ENCODE measurements at places on chromosomes 1 and 21. TPM values are rescaled to one million over a fixed set of nuclear protein-coding genes. Genes with fewer than 3 reads are reported as not detected.

- H3K27me3 ChIP-seq, result no peaks in the 10 kb centered on the region
- no peak for DNase-seq
- no peak overlapping the region for H3K27ac ChIP-seq
- peaks cover 13% of the 10 kb centered on the region for H3K4me1 ChIP-seq
- H3K4me3 ChIP-seq, result no peak overlapping the region
These were observed 8.1 kb downstream of the RHOU start for GRCh38 chr1:228743405-228743804.

The NTMT2 gene
- not detected for total RNA-seq

The KCNA3 gene
- 25.1 TPM for total RNA-seq

DNA sequence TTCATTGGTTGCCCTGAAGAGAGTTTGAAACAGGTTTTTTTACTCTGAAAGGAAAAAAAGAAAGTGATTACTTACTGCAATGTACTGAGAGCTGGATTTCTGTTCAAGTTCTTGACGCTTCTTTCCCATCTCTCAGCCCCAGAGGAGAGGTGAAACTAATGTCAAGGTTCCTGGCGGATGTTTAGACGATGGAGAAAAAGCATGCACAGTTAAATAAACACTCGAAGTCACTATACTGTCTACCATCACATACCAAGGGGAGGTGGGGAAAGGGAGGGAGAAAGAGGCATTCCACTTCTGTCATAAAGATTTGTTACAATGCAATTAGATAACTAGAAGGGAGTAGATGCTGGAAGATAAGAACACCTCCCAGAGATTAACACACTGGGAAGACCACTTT, 177.0 kb upstream of the TNR start:
- H3K4me3 ChIP-seq, result no peak overlapping the region
- no peak for DNase-seq
- H3K27me3 ChIP-seq, result no peaks in the 10 kb centered on the region
- H3K27ac ChIP-seq, result no peak overlapping the region
- no peaks in the 10 kb centered on the region for H3K4me1 ChIP-seq

- DNase-seq, result no peak
- H3K27ac ChIP-seq, result no peak overlapping the region
- H3K27me3 ChIP-seq, result no peaks in the 10 kb centered on the region
- no peak overlapping the region for H3K4me3 ChIP-seq
These were observed 81.8 kb downstream of the LAMC2 start for GRCh38 chr1:183267646-183268431.

The HUNK gene
- total RNA-seq, result 1.3 TPM

The NBPF6 gene
- total RNA-seq, result not detected

The CYP4A11 gene
- 0.14 TPM for total RNA-seq

DNA sequence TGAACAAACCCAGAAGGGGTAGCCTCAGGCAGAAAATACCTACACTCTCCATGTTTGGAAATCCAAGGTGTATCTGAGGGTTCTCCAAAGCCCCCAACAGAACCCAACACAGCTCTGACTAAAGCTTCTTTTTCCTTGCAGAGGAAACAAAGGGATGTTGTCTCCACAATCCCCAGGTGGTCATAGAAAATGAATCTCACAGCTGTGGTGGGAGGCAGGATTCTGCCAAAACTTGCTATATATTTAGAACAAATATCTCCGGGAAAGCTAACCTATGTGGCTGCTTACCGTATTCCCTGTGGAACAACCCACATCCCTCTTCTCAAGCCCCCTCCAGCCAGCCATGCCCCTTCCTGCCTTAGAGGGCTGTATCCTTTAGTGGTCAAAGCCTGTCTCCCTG, 406.1 kb downstream of the PRDM2 start:
- no peak for DNase-seq
- H3K27me3 ChIP-seq, result no peaks in the 10 kb centered on the region
- H3K4me3 ChIP-seq, result no peak overlapping the region
- H3K27ac ChIP-seq, result no peak overlapping the region

DNA sequence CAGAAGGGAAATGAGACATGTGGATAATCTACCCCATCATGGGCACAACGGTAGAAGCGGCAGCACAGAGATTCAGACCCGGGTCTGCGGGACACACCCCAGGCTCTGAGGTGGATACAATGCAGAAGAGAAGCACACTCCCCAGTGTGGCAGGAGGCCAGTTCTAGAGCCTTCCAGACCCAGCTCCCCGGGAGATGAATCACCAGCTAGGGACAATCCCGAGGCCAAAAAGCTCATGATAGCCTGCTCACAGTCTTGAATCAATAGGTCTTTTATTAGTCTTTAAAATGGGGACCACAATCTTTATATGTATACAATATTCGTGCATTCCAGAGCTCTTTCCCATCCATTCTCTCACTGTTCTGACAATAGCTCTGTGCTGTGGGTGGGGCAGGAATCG, 57.3 kb upstream of the DIRAS3 start:
- H3K36me3 ChIP-seq, result no peaks in the 10 kb centered on the region
- no peak for DNase-seq
- no peak overlapping the region for H3K27ac ChIP-seq
- peaks cover 7% of the 10 kb centered on the region for H3K4me1 ChIP-seq
- H3K27me3 ChIP-seq, result no peaks in the 10 kb centered on the region

The OLFML2B gene
- total RNA-seq, result 51.3 TPM

- peaks cover 3% of the 10 kb centered on the region for H3K4me1 ChIP-seq
- H3K36me3 ChIP-seq, result no peaks in the 10 kb centered on the region
- peak overlapping the region; percentile 69 for H3K27ac ChIP-seq
- no peaks in the 10 kb centered on the region for H3K27me3 ChIP-seq
These were observed 229.6 kb upstream of the JUN start for GRCh38 chr1:59013276-59013927.

The AQP10 gene
- total RNA-seq, result 0.40 TPM

GRCh38 chr1:232292239-232292638, 337.7 kb downstream of the SIPA1L2 start:
- H3K27ac ChIP-seq, result no peak overlapping the region
- H3K4me1 ChIP-seq, result peaks cover 10% of the 10 kb centered on the region
- H3K27me3 ChIP-seq, result no peaks in the 10 kb centered on the region
- no peaks in the 10 kb centered on the region for H3K36me3 ChIP-seq
- DNase-seq, result no peak

DNA sequence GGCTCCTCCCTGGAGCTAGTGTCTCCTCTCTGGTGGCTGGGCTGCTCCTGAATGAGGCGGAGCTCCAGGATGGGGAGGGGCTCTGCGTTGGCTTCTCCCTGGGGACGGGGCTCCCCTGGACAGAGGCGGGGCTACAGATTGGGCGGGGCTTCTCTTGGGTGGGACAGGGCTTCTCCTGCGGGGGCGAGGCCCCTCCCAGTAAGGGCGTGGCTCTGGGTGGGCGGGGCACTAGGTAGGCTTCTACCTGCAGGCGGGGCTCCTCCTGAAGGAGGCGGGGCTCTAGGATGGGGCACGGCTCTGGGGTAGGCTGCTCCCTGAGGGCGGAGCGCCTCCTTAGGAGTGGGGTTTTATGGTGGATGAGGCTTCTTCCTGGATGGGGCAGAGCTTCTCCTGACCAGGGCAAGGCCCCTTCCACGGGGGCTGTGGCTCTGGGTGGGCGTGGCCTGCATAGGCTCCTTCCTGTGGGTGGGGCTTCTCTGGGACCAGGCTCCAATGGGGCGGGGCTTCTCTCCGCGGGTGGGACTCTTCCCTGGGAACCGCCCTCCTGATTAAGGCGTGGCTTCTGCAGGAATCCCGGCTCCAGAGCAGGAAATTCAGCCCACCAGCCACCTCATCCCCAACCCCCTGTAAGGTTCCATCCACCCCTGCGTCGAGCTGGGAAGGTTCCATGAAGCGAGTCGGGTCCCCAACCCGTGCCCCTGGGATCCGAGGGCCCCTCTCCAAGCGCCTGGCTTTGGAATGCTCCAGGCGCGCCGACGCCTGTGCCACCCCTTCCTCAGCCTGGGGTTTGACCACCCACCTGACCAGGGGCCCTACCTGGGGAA, 22.7 kb upstream of the ARF1 start:
- H3K27ac ChIP-seq, result peak overlapping the region; percentile 32
- peaks cover 8% of the 10 kb centered on the region for H3K27me3 ChIP-seq
- DNase-seq, result peak; percentile 98
- peak overlapping the region; percentile 53 for H3K4me3 ChIP-seq
- H3K4me1 ChIP-seq, result peaks cover 23% of the 10 kb centered on the region

GRCh38 chr1:70458131-70458530, 47.1 kb downstream of the CTH start:
- no peak overlapping the region for H3K27ac ChIP-seq
- H3K27me3 ChIP-seq, result no peaks in the 10 kb centered on the region
- H3K4me3 ChIP-seq, result no peak overlapping the region
- no peaks in the 10 kb centered on the region for H3K36me3 ChIP-seq
- DNase-seq, result no peak
- H3K4me1 ChIP-seq, result no peaks in the 10 kb centered on the region

DNA sequence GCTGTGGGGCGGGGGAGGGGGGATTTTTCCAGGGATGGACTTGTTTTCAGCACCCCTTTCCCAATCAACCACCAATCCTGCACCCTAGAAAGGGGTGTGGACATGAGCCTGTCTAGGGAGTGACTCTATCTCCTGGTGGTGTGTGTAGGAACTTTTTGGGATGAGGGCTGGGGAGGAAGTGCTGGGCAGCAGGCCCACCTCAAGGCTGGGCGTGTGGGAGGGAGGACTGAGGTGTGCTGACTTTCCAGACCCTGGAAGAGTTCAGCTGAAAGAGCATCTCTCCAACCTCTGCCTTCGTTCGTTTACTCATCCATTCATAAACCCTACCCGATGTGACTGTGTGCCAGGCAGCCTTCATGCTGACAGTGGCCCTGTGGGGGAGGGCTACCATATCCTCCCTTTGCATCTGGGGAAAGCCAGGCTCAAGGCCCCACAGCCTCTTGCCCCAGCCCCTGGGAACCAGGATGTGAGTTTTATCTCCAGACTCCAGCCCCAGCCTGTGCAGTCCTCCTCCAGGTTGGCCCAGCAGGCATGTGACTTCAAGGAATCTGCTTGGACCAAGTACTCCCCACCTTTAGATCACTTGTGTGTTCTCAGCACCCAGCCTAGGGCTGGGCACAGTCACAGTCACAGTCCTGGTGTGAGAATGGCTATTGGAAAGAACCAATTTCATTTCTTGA, 6.7 kb downstream of the KNCN start:
- DNase-seq, result no peak
- H3K27ac ChIP-seq, result no peak overlapping the region
- peaks cover 15% of the 10 kb centered on the region for H3K27me3 ChIP-seq

GRCh38 chr1:167949785-167950184, 12.9 kb upstream of the MPC2 start:
- H3K4me3 ChIP-seq, result no peak overlapping the region
- DNase-seq, result no peak
- peaks cover 12% of the 10 kb centered on the region for H3K36me3 ChIP-seq

- no peak overlapping the region for H3K27ac ChIP-seq
- no peak for DNase-seq
- no peaks in the 10 kb centered on the region for H3K36me3 ChIP-seq
- no peak overlapping the region for H3K4me3 ChIP-seq
- no peaks in the 10 kb centered on the region for H3K4me1 ChIP-seq
- H3K27me3 ChIP-seq, result no peaks in the 10 kb centered on the region
These were observed 105.7 kb upstream of the USP24 start for GRCh38 chr1:55320891-55321290.

The TFF2 gene
- not detected for total RNA-seq

DNA sequence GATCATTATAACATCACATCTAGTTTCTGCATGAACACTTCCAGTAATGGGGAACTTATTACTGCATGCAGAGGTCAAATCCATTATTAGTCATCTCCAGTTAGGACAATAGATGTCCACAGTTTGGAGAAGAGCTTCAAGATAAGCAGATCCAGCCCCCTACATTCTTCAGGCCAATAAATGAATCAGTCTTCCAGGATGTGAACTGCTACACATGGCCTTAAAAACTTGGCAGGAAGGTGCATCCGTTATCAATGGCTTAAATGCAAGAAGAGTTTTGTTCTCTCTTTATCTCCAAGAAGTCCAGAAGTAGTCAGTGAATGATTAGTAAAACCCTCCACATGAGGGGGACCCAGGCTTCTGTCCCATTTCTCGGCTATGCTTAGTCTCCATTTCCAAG, 70.8 kb downstream of the DMRTA2 start:
- no peak overlapping the region for H3K4me3 ChIP-seq
- no peaks in the 10 kb centered on the region for H3K27me3 ChIP-seq
- no peaks in the 10 kb centered on the region for H3K4me1 ChIP-seq
- no peak overlapping the region for H3K27ac ChIP-seq
- H3K36me3 ChIP-seq, result no peaks in the 10 kb centered on the region

The IL24 gene
- not detected for total RNA-seq

The ANGPTL1 gene
- 22.5 TPM for total RNA-seq

GRCh38 chr1:175405766-175406165, 213.2 kb upstream of the KIAA0040 start:
- no peak overlapping the region for H3K27ac ChIP-seq
- no peak overlapping the region for H3K4me3 ChIP-seq
- H3K4me1 ChIP-seq, result no peaks in the 10 kb centered on the region
- no peak for DNase-seq
- no peaks in the 10 kb centered on the region for H3K36me3 ChIP-seq

DNA sequence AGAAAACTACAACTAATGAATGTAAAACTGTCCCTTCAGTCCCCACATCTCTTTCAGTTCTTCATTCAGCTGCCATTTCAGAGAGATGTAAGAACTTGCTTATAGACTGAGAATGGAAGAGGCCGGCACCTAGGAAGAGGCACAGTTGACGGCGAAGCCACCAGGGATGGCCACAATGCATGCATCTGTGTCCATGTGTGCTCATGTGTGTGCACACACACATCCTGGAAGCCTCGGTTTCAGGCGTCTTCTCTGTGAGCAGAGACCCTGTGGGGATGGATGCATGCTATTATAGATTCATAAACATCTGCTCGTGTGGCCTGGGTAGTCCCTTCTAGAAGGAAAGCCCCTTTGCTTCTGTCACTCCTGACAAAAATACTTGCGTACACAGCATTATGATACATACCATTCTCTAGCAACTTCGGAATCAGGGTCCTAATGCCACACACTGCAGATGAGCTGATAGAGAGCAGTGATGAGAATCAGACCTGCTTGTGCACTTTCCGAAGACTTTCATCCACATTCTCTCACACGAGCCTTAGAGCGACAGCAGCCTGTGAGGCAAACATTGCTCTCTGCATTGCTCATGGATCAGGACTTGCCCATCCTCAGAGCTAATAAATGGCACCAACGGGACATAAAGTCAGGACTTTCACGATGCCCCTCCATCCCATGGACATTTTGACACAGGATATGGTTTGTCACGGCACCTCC, 12.4 kb upstream of the GPR61 start:
- no peak overlapping the region for H3K27ac ChIP-seq
- H3K4me1 ChIP-seq, result peaks cover 4% of the 10 kb centered on the region
- H3K36me3 ChIP-seq, result no peaks in the 10 kb centered on the region

DNA sequence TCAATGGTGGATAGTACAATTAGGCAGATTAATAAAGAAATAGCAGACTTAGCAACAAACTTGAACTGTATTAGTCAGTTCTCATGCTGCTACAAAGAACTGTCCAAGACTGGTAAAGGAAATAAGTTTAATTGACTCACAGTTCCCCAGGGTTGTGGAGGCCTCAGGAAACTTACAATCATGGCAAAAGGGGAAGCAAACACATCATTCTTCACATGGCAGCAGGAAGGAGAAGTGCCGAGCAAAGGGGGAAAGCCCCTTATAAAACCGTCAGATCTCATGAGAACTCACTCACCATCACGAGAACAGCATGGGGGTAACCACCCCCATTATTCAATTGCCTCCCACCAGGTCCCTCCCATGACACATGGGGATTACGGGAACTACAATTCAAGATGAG, 27.1 kb upstream of the PDE4B start:
- H3K4me3 ChIP-seq, result no peak overlapping the region
- no peak overlapping the region for H3K27ac ChIP-seq
- no peaks in the 10 kb centered on the region for H3K36me3 ChIP-seq
- DNase-seq, result no peak

The KCNJ15 gene
- total RNA-seq, result 93.0 TPM

All from upper lobe of left lung (tissue), 6 donors.